ENCODE measurements at places on chromosomes 3 and 15. TPM values are rescaled to one million over a fixed set of nuclear protein-coding genes. Genes with fewer than 3 reads are reported as not detected.

DNA sequence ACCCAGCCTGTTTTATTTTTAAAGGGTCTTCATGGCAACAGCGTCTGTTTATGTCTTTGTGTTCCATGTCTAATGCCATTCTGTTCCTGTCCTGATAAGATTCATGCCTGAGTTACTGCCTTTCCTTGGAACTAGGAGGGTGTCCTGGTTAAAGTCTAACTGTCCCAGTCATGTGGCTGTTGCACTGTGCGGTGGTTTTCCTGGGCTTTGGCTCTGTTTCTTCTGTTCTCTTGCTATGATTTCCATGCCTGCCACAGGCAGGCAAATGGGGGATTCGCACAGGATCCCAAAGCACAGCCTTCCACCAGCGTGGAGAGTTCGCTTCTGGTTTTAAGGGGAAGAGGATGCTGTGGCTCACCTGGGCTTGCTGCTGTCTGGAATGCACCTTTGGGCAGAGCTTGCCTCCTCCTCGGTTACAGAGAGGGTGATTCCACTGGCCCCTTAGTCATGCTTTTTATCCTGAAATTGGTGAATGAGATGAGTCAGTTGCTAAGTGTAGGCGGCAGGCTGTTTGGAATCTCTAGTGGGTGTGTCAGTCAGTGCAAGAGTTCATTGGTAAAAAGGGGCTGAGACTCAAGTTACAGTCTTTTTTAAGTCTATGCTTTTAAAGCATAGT, 86.8 kb downstream of the CCK start:
- peaks cover 8% of the 10 kb centered on the region for H3K36me3 ChIP-seq
- H3K4me3 ChIP-seq = no peak overlapping the region
- H3K4me1 ChIP-seq = peaks cover 23% of the 10 kb centered on the region
- no peaks in the 10 kb centered on the region for H3K27me3 ChIP-seq
- DNase-seq = peak; percentile 76
- H3K27ac ChIP-seq = peak overlapping the region; percentile 67

DNA sequence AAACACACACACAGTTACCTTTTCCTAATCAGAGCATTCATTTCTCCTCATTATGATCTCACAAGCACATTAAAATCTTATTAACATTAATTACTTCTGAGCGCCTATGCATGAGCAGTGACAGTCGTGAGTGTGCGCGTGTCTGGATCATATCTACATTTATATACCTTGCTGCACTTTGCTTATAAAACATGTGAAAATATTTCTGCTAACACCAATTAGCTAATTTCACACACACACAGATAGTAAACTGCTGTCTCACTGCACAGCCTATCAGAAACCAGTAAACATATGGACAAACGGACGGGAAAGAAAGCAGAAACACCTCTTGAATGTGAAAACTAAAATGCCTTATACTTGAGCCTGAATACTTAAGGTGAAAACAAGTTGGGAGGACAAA, 64.8 kb downstream of the ZBTB20 start:
- H3K27ac ChIP-seq = no peak overlapping the region
- H3K36me3 ChIP-seq = no peaks in the 10 kb centered on the region
- no peaks in the 10 kb centered on the region for H3K27me3 ChIP-seq
- no peak overlapping the region for H3K4me3 ChIP-seq
- no peak for DNase-seq
- H3K4me1 ChIP-seq = no peaks in the 10 kb centered on the region

DNA sequence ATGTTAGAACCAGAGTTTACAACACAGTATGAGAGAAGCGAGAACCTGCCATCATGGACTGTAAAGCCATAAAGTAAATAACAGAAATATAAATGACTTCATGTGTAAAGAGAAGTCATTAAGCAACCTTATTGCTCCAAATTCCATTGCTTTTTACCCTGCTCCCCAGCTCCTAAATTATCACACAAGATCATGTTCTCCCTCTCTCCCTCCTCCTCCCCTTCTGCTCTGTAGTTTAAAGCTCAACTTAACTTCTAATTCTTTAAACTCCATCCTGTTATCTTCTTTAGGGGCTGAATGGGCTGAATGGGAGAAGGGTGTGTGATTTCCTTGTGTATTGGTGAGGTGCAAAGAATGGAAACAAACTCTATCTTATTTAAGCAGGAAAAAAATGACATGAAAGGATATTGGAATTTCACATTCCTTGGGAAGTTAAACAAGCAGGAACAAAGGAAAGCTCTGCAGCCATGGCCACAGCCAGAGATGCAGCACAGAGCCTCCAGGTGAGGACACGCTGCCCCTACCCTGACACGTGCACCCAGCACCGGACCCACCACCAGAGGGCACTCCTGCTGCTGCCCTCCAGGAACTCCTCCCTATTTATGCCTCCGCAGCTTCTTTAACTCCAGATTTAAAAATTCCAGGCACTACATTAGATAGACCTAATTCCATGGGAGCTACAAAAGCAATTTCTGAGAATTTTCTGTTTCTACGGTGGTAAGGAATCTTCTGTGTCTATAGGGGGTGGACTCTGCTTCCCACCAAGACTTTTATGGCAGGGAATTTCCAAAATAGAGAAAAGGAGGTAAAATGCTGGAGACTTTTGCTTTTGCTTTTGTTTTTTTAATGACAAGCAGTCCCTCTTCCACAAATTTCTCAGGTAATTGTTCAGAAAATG, 76.9 kb upstream of the ABI3BP start:
- H3K4me1 ChIP-seq = peaks cover 67% of the 10 kb centered on the region
- no peak overlapping the region for H3K4me3 ChIP-seq
- peak; percentile 46 for DNase-seq
- no peaks in the 10 kb centered on the region for H3K27me3 ChIP-seq

Gene CTXN2
- total RNA-seq = 0.14 TPM

All from endothelial cell of umbilical vein (primary cell).